NCI-H2107 (cell line): ENCODE measurements at places on chromosomes 13 and 19.

DNA sequence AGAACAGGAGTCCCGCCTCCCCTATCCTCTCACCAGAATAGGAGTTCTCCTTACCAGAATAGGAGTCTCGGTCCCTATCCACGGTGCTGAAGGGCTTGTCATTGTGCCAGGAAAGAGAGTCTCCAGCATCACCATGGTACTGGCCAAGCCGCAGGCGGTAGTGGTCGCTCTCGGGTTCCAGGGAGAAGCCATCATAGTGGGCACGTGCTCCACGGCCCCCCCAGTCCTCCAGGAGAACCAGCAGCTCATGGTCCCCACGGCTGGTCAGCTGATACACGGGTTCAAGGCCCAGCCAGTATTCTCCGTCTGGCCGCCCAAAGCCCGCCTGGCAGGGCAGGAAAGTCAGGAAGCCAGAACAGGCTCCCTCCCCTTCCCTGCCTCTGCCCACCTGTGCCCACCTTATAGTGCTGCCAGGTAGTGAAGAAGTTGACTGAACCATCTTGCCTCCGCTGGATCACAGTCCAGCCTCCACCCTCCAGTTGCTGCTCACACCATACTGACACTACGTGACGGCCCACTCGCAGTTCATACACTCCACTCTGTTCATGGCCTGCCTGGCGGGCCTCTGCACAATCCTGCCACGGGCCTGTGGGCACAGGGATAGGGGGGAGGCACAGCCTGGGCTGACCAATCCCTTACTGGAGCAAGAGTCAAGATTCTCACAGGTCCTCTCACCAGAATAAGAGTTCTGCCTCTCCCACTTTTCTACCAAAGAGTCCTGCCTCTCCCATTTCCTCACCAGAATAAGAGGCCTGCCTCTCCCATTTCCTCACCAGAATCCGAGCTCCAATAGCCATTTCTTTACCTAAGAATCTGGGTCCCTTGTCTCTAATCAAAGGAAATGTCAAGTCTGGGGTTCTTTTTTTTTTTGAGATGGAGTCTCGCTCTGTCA lies 7.4 kb downstream of the SHFL start:
- no peak for DNase-seq

GRCh38 chr19:16457954-16458331 lies 13.8 kb downstream of the EPS15L1 start:
- DNase-seq, result no peak

DNA sequence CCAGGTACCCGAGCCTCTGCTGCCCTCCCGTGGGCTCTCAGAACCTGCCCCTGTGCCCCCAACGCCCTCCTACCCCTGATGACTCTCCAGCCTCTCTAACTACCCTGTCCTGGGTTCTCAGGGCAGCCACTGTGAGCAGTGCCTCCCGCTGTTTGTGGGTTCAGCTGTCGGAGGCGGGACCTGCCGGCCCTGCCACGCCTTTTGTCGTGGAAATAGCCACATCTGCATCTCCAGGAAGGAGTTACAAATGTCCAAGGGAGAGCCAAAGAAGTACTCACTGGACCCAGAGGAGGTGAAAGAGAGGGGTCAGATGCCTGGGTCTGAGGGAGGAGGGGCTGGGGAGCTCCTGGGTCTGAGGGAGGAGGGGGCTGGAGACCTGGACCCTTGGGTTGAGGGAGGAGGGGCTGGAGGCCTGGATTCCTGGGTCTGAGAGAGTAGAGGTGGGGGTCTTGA lies 20.0 kb downstream of the CNFN start:
- no peak for DNase-seq

GRCh38 chr13:48068952-48069351 lies 26.0 kb downstream of the MED4 start:
- DNase-seq, result no peak

GRCh38 chr19:39363901-39364457 lies 21.8 kb downstream of the SAMD4B start:
- DNase-seq, result no peak

DNA sequence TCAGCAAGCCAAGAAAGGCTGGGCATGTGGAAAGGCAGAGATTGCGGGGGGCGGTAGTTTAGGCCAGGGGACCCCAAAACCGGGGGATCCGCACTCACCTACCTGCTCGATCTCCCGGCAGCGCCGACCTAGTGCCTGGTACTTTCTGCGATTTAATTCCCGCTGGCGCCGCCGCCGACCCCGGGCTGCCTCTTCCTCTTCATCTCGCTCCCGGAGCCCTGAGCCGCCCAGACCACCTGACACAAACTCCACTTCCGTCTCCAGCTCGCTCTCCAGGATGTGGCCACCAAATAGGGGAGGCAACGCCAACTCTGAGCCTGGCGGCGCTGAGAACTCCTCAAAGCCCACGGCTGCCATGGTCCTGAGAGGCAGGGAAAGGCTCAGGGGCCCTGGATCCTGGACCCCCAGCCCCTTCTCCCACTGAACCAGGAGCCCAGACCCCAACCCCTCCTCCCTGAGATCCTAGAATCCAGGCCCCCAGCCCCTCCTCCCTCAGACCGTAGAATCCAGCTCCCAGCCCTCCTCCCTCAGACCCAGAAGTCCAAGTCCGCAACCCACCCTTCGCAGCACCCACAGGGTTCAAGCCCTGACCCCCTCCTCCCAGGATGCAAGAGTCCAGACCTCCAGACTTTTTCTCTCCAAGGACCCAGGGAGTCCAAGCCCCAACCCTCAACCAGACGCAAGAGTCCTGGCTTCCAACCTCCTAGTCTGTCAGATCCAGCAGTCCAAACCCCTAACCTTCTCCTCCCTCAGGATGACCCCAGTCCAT lies 933 bp downstream of the TFPT start:
- peak; percentile 21 for DNase-seq

DNA sequence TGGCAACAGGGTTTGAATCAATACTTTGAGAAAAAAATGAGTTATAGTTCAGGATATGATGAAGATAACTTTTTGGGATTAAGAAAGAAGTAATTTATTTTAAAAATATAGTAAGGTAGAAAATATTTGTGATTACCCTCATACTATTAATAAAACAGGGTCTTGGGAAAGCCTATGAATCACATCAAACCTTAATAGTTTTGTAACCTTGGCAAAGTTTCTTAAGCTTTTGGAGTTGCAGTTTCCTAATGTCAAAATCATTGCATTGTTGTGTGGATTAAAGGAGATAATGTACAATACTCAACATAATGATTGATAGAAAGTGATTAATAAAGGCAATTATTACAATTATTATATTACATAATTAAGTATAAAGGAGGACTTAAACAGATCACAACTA lies 149.0 kb downstream of the LMO7 start:
- DNase-seq, result no peak

DNA sequence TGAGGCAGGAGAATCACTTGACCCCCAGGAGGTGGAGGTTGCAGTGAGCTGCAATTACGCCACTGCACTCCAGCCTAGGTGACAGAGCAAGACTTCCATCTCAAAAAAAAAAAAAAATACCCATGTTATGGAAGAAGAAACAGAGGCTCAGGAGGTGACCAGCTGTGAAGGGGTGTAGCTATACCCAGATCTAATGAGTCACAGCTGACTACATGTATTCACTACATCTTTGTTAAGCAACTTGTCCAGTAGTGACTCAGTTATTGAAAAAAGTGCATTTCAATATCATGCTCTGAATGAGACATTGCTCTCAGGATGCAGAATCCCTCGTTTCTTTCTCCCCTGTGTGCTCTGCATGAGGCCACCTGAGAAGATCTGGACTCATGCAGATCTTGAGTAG lies 16.1 kb upstream of the SPART start:
- DNase-seq, result no peak

- DNase-seq, result no peak
These were observed 1.9 kb upstream of the MYCBP2 start for GRCh38 chr13:77328819-77329132.

GRCh38 chr19:56152644-56153043 lies 11.6 kb downstream of the ZNF444 start:
- no peak for DNase-seq

DNA sequence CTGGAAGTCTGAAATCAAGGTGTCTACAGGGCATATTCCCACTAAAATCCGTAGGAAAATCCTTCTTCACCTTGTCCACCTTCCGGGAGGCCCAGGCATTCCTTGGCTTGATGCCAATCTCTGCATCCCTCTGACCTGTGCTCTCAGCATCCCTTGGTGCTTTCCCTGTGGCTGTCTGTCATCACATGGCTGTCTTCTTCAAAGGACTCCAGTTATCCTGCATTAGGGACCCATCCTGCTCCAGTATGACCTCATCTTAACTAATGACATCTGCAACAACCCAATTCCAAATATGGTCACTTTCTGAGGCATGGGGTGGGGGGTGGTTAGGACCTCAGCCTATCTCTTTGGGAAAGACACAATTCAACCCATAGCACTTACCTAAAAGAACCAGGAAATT lies 423.8 kb downstream of the IRS2 start:
- DNase-seq, result no peak

- DNase-seq, result no peak
These were observed 13.7 kb downstream of the PVR start for GRCh38 chr19:44657211-44657921.

- DNase-seq, result no peak
These were observed 164.6 kb downstream of the KLF5 start for GRCh38 chr13:73223372-73223781.

- no peak for DNase-seq
These were observed 6.2 kb upstream of the GP6 start for GRCh38 chr19:55044286-55044685.

- no peak for DNase-seq
These were observed 344.4 kb upstream of the PCDH9 start for GRCh38 chr13:67574320-67575233.

- no peak for DNase-seq
These were observed 44.5 kb downstream of the RFX2 start for GRCh38 chr19:6065685-6066374.

DNA sequence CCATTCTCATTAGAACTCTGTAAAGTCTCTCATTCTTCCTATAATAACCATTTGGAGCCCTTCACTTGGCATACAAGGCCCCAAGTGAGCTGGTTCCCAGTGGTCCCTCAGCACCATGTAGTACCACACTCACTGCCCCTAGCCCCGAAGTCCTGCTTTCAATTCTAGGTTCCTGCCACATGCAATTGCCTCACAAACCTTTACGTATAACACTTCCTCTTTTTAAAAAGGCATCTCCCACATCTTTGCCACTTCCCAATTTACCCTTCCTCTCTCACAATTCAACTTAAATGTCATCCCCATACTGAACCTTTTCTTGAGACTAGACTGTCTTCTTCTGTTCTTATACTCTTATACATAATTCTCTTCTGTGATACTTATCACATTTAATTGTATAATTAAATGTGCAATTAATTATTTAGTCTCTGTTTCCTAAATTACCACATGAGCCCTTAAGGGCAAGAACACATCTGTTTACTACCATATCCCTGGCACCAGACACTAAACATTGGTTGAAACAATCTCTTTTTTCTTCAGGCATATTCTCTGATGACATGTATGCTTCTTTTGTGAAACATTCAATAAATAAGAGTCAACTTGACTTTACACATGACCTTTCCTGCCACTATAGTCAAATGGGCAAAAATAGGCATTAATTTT lies 304.0 kb downstream of the SPRY2 start:
- DNase-seq, result no peak

GRCh38 chr19:11861301-11861700 lies 12.8 kb downstream of the ZNF439 start:
- no peak for DNase-seq

DNA sequence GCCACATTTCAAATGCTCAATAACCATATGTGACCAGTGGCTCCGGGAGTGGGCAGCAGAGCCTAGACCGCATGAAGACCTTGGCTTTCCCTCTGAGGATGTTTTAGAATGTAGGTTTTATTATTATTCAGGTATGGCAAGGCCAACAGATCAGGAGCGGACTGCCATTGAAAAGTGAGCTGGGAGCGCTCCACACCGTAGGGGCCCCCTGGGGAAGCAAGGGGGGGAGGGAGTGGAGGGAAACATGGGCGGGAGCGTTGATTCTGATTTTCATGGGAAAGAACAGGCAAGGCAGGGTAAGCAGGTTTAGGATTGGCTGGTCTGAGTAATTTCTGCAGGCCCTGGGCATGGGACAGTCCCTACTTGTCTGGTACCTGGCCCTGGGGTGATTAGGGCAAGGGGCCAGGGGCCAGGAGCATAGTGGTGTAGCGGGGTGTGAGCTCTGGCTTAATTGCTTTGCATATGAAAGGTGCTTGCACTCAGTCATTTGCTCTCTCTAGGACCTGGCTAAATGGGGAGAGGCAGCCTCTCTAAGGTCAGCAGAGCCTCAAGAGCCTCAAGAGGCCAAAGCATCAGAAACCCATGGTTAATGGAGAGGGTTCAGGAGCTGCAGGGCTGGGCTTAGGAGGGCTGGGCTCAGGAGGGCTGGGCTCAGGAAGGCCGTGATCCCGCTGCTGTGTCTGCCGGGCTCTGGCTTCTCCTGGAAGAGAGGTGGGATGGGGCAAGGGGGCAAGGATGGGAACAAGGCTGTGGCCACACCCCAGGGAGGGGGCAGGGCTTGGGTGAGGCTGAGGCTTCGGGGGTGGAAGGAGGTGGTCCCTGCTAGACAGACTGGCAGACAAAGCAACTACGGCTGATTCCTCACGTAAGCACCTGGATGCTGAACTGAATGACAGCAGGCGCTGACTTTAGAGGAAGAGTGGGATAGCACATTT lies 82.0 kb upstream of the WASF3 start:
- no peak for DNase-seq

DNA sequence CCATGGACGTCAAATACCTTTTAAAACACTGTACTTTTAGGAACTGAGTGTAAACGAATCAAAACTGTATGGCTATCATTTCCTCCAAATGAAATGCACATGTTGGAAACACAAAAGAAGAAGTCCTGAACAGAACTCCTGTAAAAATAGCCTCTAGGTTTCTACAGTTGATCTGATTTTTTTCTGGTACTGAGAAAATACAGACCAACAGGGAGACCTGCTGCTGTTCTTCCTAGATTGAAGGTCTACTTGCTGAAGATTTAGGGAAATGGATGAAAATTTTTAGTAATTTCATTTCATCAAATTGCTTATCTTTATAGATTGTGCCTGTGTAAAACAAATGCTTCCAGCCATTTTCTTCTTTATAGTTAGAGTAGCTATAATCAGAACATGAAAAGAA lies 520.4 kb downstream of the SLITRK6 start:
- DNase-seq, result no peak

DNA sequence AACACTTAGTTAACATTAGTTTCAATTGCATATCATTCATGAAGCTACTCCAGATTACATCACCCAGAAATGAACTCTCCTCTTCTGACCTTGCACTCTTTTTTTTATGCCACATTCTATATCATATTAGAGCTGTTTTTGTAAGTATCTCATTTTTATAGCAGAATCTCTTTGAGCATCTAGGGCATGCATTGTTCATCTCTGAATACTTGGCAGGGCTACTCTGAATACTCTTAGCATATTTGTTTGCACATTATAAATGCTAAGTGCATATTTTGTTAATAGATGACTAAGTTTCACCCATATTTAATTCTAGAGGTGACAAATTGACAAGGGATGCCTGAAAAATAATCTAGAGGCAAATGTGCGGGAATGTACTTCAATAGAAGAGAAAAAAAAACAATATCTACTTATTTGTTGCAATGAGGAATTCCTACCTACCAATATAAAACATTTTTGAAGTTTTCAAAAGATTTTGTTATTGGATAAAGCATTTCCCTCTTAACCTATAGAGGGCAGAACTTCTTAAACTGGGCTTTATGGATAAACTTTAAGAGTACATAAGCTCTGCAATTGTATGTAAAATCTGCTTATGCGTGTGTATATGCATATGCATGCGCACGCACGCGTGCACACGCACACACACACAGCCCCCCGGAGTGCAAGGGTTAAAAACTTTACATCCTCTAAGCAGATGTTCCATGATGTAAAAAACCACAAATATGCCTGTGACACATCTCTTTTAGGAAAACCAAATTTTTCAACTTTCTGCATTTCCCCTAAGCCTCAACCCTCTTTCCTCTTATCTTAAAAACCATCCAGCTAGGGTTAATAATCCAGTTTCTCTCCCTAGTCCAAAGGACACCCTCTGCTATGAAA lies 73.0 kb upstream of the OXGR1 start:
- no peak for DNase-seq
